ENCODE measurements at places on chromosomes 3 and 15.

GRCh38 chr3:197169028-197169427, 129.4 kb downstream of the DLG1 start:
- no peak for DNase-seq

- DNase-seq: peak; percentile 6
These were observed 34.5 kb downstream of the ZFAND6 start for GRCh38 chr15:80093854-80094418.

- DNase-seq: no peak
These were observed 38.3 kb downstream of the SLC6A6 start for GRCh38 chr3:14440531-14441239.

DNA sequence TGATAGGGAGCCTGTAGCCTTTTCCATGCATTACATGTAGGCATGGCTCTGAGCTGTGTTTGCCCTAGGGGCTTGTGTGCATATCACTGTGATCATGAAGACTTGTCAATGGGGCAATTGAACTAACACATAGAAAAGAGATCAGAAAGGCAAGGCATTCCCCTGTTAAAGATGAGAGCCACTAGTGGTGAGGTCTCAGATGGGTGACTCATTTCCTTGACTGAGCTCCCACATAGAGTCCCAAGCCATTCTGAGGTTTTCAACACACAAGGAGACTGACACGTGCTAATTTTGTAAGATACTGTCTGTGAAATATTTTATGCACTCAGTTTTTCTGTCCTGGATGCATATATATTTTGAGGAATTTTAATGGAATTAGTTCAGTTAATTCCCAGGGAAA, 53.8 kb downstream of the SAMMSON start:
- DNase-seq: no peak

DNA sequence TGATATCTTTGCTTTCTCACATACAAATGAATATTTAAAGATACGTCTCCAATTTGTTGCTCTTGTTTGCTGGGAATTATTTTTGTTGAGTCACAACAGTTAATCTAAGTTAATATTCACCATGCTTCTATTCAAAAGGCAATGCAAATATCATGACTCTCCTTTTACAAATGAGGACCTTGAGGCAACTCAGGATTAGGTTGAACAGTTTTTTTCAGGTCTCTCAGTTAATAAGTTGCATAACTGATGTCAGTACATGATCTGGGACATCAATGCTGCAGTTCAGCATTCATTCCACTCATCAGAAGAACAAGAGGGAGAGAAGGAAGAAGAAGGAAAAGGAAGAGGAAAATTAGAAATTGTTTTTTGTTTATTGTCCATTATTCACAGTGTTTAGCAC, 781 bp upstream of the NAALADL2 start:
- DNase-seq: no peak

DNA sequence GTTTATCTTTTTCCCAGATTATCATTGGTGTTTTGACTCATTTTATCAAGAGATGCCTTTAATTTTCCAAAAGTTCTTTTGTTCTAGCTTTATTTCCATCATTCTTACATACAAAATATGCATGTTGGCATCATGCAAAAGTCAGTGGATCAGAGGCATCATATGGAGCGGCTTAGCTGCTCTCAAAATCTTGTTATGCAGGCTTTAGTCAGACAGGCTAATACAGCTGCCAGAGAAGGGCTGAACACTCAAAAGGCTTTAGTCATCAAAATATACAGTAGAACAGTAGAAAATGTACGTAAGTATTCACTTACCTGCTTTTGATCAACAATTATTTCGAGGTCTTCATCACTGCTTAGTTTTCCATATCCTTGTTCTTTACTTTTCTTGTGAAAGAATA, 65.5 kb downstream of the PEX5L start:
- no peak for DNase-seq

DNA sequence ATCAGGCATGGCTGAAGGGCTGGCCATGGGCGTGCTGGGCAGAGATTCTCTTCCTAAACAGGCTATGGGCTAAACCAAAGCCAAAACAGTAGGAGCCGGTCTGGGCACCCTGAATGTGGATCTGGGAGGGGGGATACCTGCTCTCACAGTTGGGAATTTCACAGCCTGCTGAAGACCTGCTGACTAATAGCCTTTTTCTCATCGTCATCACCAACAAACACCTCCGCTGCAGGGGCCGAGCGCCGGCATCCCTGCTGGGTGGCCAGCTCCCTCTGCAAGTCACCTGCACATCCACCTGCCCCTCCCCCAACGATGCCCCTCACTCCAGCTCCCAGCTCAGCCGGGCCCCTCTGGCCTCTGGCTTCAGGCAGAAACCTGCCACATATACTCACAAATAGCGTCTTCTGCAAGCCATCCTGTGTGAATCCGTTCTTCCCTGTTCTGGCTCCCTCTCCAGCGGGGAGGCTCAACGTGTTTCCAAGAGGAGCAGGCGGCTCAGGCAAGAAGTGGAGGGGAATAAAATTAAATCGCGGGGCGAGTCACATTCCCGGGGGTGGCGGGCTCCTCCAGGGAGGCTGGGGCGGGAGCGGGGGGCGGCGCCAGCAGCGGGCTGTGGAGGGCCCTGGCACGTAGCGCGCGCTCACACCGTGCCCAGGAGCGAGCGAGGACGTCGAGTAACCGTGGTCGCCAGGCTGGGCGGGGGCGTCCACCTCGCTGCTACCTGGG, 466 bp downstream of the IQSEC1 start:
- no peak for DNase-seq

- no peak for DNase-seq
These were observed 81.8 kb upstream of the NANOGP8 start for GRCh38 chr15:35166730-35167359.

- no peak for DNase-seq
These were observed 74.7 kb downstream of the CYP19A1 start for GRCh38 chr15:51263726-51264125.
